CD4-positive, alpha-beta T cell treated with Interleukin-17A for 1 hour (primary cell): ENCODE measurements at places on chromosomes 13 and 19.

- no peak for DNase-seq
These were observed 7.5 kb upstream of the ARRDC2 start for GRCh38 chr19:18000480-18000914.

DNA sequence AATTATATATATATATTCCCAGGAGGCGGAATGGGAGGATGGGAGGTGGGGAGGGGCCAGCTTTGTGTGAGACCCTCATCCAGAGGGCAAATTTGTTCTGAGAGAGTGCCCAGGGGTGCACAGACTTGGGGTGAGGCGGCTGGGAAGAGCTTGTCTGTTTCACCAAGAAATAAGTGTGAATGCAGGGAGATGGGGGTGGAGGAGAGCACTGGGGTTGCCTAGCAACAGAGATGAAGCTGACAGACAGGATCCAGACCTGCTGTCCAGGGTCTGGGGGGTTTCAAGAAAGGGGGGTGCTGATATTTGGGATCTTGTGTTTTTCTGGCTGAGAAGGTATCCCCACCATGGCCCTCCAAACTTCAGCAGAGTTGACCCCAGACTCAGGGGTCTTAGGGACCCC lies 18.6 kb upstream of the TNFAIP8L1 start:
- no peak for DNase-seq

- peak; percentile 37 for DNase-seq
These were observed 1.6 kb downstream of the PLEKHG2 start for GRCh38 chr19:39413911-39414608.

GRCh38 chr19:50398675-50399367 lies 14.7 kb downstream of the POLD1 start:
- no peak for DNase-seq

DNA sequence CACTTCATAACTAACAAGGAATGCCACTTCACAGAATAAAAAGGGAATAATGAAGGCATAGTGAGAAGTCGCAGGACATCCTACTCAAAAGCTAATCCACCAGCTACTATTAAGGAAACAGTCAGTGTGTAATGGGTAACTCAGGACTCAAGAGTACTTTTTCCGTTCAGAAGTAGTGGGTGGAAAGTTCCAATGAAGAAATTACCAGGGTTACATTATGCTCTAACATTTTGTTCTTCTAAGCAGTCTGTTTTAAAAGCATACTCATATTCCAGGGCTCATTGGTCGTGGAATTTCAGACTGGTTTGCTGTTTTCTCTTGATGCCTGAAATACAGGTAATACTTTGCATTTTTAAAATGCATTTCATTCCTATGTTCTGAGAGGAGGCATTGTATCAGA lies 222.4 kb upstream of the IRS2 start:
- DNase-seq, result no peak

DNA sequence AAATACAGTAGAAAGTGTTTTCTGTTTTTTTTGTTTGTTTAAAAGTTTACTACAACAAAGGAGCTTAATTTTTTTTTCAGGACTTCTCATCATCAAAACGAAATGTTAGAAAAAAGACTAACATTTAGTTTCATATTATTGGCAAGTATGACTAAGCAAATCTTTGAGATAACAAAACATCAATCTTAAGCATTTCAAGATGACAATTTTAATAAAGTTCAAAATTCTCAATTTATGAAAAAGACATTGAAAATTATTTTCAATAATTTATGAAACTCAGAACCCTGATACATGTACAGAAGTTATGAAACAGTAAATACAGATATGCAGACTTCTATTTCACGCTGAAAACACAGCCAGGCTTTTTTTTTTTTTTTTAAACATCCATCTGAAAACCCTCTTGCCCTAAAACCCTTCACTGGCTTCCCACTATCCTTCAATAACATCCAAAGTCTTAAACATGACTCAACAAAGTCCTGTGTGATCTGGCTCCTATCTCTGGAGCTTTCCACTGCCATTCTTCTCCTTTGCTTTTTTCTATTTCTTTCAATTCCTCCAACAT lies 3.9 kb downstream of the RBM26 start:
- DNase-seq, result no peak

DNA sequence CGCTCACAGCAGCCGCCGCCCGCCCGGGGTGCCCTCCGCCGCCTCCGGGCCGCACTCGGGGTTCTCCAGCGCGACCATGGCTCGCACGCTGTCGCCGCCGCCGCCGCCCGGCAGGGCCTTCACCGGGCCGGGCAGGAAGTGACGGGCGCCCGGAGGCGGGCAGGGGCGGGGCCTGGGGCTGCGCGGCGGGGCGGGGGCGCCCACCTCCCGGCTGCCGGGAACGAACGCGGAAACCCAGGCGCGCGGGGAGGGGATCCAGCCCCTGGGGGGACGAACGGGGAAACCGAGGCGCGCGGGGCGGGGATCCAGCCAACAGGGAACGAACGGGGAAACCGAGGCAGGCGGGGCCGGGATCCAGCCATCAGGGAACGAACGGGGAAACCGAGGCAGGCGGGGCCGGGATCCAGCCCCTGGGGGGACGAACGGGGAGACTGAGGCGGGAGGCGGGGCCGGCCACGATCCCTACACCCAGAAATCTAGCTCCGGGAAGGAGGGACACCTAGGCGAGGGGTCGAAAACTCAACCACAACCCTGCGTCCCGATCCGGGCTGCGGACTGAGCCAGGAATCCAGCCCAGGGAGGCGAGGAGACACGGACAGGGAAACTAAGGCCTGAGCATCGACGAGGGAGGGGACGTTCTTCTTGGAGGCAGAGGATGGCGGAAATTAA lies at the start of gene R3HDM4:
Gene R3HDM4, minus strand, starts transcription at position 140 of the 669 bp plus-strand sequence. Its CDS starts 62 bp downstream, at position 78.
- DNase-seq, result peak; percentile 89

GRCh38 chr19:51706885-51707284 lies 13.8 kb downstream of the SPACA6 start:
- no peak for DNase-seq

- DNase-seq, result no peak
These were observed 8.2 kb upstream of the SIGLEC14 start for GRCh38 chr19:51654783-51655182.

DNA sequence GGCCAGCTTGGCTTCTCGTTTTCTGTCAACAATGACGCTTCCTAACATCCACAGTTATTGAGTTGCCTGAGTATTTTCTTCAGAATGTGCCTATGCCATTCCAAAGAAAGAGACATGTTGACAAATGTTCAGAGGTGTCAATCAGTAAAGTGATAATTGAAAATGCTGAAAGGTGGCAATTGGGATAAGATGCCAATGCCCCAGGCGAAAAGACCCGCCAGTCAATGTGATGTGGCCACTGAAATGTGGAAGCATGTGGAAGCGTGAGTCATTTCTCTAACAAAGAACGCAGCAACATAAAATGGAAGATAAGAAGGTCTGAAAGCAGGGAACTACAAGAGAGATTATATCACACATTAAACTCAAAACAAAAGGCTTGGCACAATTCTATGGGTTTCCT lies 882.2 kb upstream of the SLC10A2 start:
- DNase-seq, result no peak

- DNase-seq, result no peak
These were observed 136.8 kb downstream of the TBC1D4 start for GRCh38 chr13:75345193-75345592.
